Esophagus mucosa (tissue), 1 donor: ENCODE measurements at places on chromosomes 11 and 22.

GRCh38 chr11:115580927-115581680, 76.9 kb upstream of the CADM1 start:
- peak; percentile 8 for ATAC-seq

GRCh38 chr11:120212926-120213325, 2.1 kb downstream of the OAF start:
- no peak for ATAC-seq

GRCh38 chr11:130103296-130103814, 33.7 kb downstream of the APLP2 start:
- ATAC-seq = peak; percentile 53

DNA sequence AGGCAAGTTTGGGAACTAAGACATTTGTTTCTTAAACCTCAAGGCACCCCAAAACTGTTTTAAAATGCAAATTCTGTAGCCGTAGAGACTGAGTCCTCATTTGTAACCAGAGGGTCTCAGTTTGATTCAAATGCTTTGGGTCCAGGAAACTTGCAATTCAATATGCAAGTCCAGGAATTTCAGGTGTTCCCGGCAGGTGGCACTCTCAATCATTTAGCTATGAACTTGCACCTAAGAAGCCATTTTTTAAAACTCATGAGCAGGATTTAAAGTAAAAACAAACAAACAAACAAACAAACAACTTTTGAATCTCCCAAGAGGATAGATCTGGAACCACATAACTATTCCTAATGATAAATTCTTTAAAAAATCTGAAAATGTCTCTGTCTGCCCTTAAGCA, 8.7 kb upstream of the ABTB2 start:
- ATAC-seq = no peak

- peak; percentile 95 for ATAC-seq
These were observed at the start of gene TMEM9B for GRCh38 chr11:8964324-8965320. TSS of gene TMEM9B (minus strand) at chr11:8964442. CDS start at chr11:8964313, 129 bp downstream.

- ATAC-seq = no peak
These were observed 95.6 kb downstream of the LDLRAD3 start for GRCh38 chr11:36039471-36039870.

GRCh38 chr11:79461666-79462645, 21.1 kb upstream of the TENM4 start:
- no peak for ATAC-seq

- ATAC-seq = no peak
These were observed 3.3 kb downstream of the TANGO2 start for GRCh38 chr22:20024225-20024624.

- ATAC-seq = peak; percentile 53
These were observed 12.9 kb downstream of the CD59 start for GRCh38 chr11:33723238-33723881.

- no peak for ATAC-seq
These were observed 2.7 kb downstream of the CRYBB1 start for GRCh38 chr22:26615149-26615548.

- no peak for ATAC-seq
These were observed 964.9 kb downstream of the NTM start for GRCh38 chr11:132335311-132335710.

DNA sequence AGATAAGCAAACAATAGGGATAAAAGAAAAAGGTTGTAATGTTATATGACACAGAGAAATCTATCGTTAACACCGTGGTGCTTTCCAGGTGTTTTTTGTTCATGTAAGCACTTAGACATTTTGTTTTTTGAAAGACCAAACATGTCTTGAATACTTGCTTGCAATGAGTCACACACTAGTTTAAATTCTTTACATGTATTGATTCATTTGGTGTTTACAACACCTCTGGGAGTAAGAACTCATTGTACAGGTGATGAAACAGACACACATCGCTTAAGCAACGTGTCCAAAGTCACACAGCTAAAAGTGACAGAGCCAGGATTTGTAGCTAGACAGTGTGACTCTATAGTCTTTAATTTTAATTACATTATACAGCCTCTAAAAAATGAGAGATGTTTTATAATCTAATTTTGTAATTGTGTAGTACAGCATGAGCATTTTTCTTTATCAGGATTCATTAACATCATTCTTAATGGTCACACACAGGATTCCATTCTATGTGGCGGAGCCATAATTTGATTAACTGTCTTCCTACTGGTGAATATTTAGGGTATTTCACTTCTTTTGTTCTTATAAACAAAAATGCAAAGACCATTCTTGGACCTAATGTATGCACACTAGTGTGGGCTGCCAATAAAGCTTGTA, 148.8 kb downstream of the DBX1 start:
- ATAC-seq = peak; percentile 89

DNA sequence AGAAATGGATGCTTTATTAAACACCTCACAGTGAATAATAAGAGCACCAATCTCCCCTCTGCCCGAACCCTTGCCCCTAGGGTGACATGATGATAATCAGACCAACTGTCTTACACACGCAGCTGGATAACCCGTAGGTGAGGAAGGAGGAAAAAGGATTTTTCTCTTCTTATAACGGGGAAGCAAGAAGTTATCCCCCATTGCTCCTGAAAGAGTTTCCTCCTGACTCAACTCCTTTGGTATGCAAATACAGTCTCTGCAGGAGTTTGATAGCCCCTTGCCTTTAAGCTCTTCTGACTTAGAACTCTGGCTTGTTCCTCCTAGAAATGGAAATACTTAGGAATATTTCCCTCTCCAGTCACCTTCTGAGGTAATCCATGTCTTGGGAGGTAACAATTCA, 455.8 kb downstream of the TMEM135 start:
- ATAC-seq = no peak

GRCh38 chr11:3929232-3929631, 73.8 kb downstream of the STIM1 start:
- ATAC-seq = no peak

- ATAC-seq = peak; percentile 85
These were observed 34.1 kb downstream of the SERGEF start for GRCh38 chr11:17978553-17979287.

DNA sequence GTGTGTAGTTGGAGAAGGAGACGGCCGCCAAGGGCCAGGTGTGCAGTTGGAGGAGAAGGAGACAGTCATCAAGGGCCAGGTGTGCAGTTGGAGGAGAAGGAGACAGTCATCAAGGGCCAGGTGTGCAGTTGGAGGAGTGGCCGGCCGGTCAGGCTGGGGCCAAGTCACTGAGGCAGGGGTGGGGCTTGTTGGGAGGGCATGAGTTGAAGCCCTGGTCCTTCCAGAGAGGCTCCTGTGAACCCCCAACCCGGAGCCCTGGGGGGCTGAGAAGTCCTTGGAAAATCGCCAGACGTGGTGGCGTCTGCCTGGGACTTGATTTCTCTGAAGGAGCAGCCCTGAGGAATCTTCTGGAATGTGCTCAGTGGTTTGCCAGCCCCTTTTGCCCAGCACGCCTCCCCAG, 1320.5 kb downstream of the BRD1 start:
- ATAC-seq = no peak

GRCh38 chr11:128714881-128715280, 21.0 kb downstream of the FLI1 start:
- ATAC-seq = no peak

GRCh38 chr11:114179234-114179941, 116.8 kb upstream of the NNMT start:
- ATAC-seq = peak; percentile 82

GRCh38 chr22:29642694-29643093, 39.3 kb downstream of the NF2 start:
- ATAC-seq = no peak

- no peak for ATAC-seq
These were observed 233.8 kb upstream of the NCAM1 start for GRCh38 chr11:112727341-112727841.

- ATAC-seq = no peak
These were observed 14.2 kb downstream of the PTDSS2 start for GRCh38 chr11:464316-464715.

GRCh38 chr11:128937480-128937879, 5.2 kb downstream of the TP53AIP1 start:
- ATAC-seq = no peak

- ATAC-seq = no peak
These were observed 270.2 kb downstream of the CTTN start for GRCh38 chr11:70668204-70669202.

DNA sequence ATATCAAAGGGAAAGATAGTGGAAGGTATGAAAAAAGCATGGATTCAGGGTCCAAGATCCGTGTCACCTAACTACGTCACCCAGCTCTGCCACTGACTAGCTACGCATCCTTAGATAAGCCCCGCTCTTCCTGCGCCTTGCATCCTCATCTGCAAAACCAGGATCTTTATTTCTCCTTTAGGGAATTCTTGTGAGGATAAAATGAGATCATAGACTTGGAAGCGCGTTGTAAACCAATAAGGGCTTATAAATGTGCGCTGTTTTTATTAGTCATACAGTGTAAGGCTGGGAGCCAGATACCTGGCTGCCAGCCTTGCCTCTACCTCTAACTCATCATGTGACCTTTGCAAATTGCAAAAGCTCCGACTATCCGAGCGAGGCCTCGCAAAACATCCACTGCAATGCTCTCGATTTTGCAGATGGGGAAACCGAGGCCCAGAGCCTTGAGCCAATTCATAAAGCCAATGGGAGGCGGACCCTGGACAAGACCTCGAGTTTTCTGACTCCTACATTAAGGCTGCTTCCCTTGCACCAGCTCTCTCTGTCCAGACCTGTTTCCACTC, 753 bp downstream of the PRPF19 start:
- ATAC-seq = peak; percentile 74

DNA sequence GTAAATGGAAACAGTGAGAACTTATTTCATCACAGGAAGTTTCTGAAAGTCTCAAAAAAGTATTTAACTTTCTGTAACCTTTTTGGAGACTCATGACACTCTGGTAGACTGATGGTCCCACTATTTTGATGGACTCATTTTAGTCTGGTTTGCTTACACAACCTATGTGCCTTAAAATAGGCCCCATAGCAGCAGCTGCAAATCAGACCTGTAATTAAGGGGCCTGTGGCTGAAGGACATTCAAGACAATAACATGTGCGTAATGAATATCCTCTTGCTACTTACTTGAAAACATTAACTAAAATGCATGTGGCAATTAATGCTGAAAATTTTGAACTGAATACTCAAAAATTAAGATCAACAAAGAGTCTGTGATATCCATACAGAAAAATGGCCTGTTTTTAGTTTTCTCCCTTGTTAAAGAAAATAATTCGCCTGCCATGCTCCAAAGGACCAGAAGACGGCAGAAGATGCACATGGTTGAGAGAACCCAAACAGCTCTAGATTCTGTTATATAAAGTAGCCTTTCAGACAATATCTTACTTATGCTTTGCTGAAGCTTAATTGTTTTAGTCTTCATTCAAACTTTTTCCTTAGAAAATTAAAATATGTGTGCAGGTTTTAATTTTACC, 568.5 kb downstream of the KCNA4 start:
- ATAC-seq = no peak
